ENCODE measurements at places on chromosomes 13 and 19.
A peak's percentile ranks its signal among the peaks of the same experiment; 100 is the strongest.

- no peak for DNase-seq
Measured at GRCh38 chr19:53466726-53467484, 628 bp upstream of the ZNF813 start.

GRCh38 chr13:26590951-26591350, 33.5 kb downstream of the WASF3 start:
- no peak for DNase-seq

DNA sequence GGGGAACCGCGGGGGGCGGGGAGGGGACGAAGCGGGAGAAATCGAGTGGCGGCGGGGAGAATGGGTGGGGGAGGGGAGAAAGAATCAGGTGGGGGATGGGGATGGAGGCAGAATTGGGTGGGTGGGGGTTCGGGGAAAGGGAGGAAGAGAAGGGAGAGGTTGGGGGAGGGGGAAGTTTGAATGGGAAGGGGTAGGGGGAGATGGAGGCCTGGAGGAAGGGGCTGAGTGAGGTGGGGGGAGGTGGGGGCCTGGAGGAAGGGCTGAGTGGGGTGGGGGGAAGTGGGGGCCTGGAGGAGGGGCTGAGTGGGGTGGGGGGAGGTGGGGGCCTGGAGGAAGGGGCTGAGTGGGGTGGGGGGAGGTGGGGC, 403 bp upstream of the ADAMTS10 start:
- DNase-seq: no peak

GRCh38 chr19:9883231-9883758, 48.2 kb downstream of the PIN1 start:
- DNase-seq: no peak

DNA sequence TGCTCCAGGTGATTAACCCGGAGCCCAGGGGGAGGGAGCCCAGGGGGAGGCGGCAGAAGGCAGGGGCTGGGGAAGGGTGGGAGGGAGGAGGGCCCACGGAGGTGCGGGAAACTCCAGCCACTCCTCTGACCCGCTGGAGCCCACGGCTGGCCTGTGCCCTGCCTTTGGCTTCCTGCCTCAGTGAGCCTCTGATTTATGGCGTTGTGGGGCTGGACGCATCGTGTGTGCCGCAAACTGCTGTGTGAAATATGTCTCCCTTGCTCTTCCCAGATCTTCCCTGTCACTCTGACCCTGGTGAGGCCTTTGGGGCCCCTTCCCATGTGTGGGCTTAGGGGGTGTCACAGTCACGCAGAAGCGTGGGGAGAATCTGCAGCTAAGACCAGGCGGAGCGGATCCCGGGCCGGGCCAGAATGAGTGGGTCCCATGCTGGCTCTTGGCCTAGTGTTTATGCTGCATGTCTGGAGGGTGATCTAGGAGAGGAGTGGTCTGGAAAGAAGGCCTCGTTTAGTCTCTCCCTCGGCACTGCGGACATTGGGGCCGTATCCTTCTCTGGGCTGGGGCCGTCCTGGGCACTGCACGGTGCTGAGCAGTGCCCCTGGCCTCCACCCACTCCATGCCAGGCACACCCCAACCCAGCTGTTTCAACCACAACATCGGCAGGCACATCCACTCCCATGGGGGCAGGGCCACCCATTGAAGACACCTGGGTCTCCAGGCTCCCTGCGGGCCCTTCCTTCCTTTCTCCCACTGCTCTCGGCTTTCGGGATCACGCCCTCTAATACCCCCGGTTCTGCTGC, 123.0 kb downstream of the KDM4B start:
- DNase-seq: no peak

- DNase-seq: no peak
Measured at GRCh38 chr13:32016631-32017030, 14.9 kb upstream of the FRY start.

GRCh38 chr13:103192511-103193135, 126.4 kb upstream of the SLC10A2 start:
- no peak for DNase-seq

GRCh38 chr19:29796173-29796573, 15.6 kb upstream of the CCNE1 start:
- no peak for DNase-seq

- DNase-seq: no peak
Measured at GRCh38 chr13:34465423-34465922, 476.6 kb upstream of the NBEA start.

- no peak for DNase-seq
Measured at GRCh38 chr19:14271840-14272239, 65.9 kb upstream of the ADGRL1 start.

- DNase-seq: no peak
Measured at GRCh38 chr13:110150384-110151101, 156.4 kb downstream of the COL4A1 start.

DNA sequence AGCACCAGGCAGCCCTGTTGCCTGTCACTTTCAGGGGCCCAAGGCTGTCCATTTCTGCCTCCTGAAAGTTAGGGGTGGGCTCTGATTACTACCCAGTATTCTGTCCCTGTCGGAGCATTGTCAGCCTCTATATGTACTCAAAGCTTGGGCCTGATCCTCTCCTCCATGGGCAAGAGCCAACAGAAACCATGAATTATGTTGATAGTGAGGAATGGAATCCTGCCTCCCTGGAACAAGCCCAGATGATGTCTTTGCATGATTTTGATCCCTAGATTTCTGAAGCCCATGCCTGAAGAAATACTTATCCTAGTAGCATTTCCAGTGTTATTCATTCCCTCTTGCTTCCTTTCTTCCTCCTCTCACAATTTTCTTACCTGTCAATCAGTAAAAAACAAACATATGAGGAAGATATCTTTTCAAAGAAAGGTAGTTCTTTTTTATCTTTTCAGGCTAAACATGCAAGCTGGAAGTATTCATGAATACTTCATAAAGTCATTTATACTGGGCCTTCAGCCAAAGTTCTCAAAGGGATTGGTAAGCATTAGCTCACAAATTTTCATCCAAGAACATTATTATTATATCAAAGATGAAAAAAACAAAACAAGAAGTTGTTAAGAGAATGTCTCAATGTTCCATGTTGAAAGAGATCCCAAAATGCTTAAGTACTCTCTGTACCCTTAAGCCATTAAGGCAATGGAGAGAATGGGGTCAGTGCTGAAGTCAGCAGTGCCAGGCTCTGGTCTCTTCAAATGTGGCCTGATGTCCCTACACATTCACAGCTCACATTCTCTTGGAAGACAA, 171.7 kb downstream of the NHLRC3 start:
- DNase-seq: no peak

DNA sequence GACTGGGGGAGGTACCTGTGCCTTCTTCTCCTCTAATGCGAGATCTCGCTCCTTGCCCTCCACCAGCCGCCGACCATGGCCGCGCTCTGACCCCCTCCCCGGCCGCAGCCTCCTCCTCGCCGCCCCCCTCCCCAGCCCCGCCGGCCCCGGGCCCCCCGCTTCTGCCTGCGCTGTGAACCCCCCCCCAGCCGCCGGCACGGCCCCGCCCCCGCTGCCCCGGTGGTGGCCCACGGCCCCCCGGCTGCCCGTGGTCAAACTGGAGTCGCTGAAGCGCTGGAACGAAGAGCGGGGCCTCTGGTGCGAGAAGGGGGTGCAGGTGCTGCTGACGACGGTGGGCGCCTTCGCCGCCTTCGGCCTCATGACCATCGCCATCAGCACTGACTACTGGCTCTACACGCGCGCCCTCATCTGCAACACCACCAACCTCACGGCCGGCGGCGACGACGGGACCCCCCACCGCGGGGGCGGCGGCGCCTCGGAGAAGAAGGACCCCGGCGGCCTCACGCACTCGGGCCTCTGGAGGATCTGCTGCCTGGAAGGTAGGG, at the start of gene CACNG8:
CACNG8 (plus strand) TSS at position 51 of the 545 bp plus-strand sequence.
- no peak for DNase-seq

DNA sequence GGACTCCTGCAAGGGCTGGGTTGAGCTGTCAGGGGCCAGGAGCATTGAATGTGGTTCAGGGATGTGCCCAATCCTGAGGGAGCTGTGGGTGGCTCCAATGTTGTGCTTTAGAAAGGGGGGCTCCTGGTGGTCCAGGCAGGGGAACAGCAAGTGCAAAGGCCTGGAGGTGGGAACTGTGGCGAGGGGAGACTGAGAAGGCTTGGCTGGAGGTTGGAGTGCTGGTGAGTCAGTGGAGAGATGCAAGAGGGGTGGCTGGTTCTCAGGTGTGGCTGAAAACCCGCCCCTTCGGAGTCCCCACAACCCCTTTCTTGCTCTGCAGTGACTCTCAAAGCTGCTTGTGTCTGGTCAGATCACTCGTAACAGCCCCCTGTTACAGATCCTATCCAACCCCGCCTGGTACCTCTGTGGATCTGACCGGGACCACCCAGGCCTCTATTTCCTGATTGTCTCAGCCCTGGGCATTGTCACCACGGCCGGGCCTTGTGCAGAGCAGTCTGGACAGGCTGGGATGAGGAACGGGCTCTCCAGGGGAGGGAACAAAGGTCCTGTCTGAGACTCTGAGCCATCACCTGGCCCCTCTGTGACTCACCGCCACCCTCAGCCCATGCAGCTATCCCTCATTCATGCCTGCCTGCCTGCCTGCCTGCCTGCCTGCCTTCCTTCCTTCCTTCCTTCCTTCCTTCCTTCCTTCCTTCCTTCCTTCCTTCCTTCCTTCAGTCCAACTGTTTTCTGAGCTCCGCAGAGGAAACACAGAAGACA, 1.4 kb upstream of the KCNN1 start:
- no peak for DNase-seq

GRCh38 chr13:76861859-76862258, 24.3 kb downstream of the KCTD12 start:
- DNase-seq: no peak

GRCh38 chr13:97544031-97544765, 110.2 kb downstream of the RAP2A start:
- DNase-seq: no peak

DNA sequence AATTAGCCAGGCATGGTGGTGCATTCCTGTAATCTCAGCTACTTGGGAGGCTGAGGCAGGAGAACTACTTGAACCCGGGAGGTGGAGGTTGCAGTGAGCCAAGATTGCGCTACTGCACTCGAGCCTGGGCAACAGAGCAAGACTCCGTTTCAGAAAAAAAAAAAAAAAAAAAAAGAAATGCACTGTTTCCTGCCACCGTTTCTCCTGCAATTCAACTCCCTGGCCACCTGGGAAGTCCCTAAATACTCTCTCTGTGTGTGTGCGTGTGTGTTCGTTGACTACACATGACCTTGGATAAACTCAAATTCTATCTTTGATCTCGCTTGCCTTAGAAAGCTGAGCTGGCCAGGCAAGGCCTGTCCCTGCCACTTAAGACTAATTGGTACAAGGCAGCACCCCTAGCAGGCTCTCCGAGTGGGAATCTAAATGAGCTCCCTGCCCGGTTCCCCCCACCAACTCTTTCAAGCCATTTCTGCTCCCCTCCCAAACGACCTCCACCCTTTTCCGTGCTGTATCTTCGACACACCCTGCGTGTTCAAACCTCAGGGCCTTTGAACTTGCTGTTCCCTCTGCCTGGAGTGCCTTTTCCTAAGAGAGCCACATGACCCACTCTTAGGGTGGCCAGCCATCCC, 5.2 kb upstream of the BCAT2 start:
- peak; percentile 37 for DNase-seq

GRCh38 chr13:33204130-33204927, 81.2 kb downstream of the STARD13 start:
- DNase-seq: no peak

DNA sequence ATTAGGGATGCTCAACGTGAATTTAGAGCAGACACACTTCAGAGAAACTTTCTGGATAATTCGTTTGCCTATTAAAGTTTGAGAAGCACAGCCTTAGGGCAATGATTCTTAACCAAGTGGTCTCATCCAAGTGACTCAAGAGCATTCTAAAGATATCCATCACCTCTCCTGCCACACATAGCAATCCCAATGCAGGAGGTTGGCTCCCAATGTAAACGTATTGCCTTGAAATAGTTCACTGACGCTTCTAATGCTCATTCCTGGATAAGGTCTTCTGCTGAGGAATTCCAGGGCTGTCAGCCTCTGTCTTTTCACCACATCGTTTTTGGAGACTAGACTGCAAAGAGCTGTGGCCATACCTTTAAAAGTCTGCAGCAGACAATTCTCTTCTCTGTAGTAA, 279.8 kb upstream of the DACH1 start:
- no peak for DNase-seq

Data from CD4-positive, alpha-beta T cell treated with Interleukin-1 beta for 1 hour (primary cell).